ENCODE measurements at places on chromosomes 6 and 20.

- DNase-seq = no peak
Observed at GRCh38 chr6:80364149-80364548, 257.7 kb downstream of the BCKDHB start.

DNA sequence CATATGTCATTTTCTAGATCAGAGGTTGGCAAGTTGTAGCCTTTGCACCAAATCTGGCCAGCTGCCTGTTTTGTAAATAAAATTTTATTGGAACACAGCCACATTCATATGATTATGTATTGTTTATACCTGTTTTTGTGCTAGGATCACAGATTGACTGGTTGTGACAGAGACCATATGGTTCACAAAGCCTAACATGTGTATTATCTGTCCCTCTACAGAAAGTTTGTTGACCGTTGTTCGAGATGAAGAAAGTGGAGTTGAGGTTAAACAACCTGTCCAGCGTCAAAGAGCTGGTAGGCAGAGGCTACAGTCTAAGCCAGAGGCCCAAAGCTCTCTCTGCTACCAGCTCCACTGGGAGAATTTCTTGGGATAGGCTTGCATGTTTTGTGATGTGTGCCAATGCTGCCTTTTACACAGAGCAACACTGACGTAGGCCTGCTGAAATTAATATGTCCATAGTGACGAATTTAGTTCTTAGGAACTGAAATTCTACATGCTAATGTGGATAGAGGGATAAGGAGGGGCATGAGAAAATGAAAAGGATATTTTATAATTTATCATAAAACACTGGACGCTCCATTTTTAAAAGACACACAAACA lies 11.7 kb upstream of the IGF2R start:
- no peak for DNase-seq

DNA sequence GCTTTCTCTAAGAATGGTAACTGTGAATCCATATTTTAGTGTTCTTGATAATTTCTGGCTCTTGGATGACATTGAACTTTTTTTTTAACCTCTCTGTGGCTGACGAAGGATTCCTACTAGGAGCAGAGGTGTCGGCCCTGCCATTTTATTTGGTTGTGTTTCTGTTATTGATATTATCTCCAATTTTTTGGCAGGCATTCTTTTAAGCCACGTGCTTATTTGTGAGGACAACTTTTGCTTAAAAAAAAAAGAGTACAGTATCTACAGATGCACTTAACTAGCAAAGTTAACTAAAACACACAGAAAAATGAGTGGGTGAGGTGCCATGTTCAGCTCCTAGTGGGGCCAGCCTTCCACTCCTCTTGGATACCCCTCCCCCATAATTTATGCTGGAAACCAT lies 1.1 kb downstream of the FANCE start:
- DNase-seq = no peak

- no peak for DNase-seq
Observed at GRCh38 chr6:78525976-78526375, 341.4 kb upstream of the IRAK1BP1 start.
